ENCODE measurements at places on chromosomes 1 and 21. TPM values are rescaled to one million over a fixed set of nuclear protein-coding genes. Genes with fewer than 3 reads are reported as not detected.

The SYNC gene
- total RNA-seq: 0.49 TPM

The IL19 gene
- not detected for total RNA-seq

The SPOCD1 gene
- 1.5 TPM for total RNA-seq

The S100A7A gene
- not detected for total RNA-seq

The HRNR gene
- not detected for total RNA-seq

DNA sequence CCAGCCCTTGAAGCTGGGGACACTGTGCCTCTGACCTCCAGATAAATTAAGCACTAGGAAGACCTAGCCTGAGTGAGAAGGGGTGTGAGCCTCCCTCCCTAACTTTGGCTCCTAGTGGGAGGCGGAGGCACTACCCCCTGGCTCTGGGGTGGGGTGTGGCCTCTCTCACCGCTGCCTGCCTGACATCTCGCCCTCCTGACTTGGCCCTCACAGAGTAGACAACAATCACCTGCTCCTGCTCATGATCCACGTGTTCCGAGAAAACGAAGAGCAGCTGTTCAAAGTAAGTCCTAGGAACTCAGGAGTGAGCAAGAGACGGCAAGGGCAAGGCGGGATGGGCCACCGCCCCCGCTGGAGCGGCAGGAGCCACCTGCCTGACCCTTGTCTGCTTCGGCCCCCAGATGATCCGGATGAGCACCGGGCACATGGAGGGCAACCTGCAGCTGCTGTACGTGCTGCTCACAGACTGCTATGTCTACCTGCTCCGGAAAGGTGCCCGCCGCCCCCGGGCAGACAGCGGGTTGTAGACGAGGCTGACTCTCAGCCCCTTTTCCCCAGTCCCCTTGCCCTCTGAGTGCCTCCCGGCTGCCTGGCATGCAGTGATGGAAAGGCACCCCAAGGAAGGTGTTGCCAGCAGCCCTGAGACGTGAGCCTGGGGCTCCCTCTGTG is 8.1 kb upstream of the SLC25A34 start:
- peaks cover 8% of the 10 kb centered on the region for H3K27me3 ChIP-seq
- H3K27ac ChIP-seq: no peak overlapping the region
- DNase-seq: no peak
- H3K4me1 ChIP-seq: no peaks in the 10 kb centered on the region
- H3K36me3 ChIP-seq: peaks cover 30% of the 10 kb centered on the region

GRCh38 chr1:68919075-68919474 is 422.2 kb upstream of the DEPDC1 start:
- no peaks in the 10 kb centered on the region for H3K27me3 ChIP-seq
- H3K27ac ChIP-seq: no peak overlapping the region
- no peak overlapping the region for H3K4me3 ChIP-seq
- DNase-seq: no peak
- no peaks in the 10 kb centered on the region for H3K36me3 ChIP-seq

- H3K4me3 ChIP-seq: no peak overlapping the region
- H3K27ac ChIP-seq: no peak overlapping the region
- H3K4me1 ChIP-seq: no peaks in the 10 kb centered on the region
Measured at GRCh38 chr1:183063349-183063748, 40.1 kb downstream of the LAMC1 start.

GRCh38 chr1:71780681-71781080 is 501.7 kb downstream of the NEGR1 start:
- no peaks in the 10 kb centered on the region for H3K4me1 ChIP-seq
- no peak overlapping the region for H3K4me3 ChIP-seq
- H3K27me3 ChIP-seq: no peaks in the 10 kb centered on the region
- H3K36me3 ChIP-seq: no peaks in the 10 kb centered on the region

- H3K4me1 ChIP-seq: no peaks in the 10 kb centered on the region
- no peaks in the 10 kb centered on the region for H3K36me3 ChIP-seq
- DNase-seq: no peak
- H3K27ac ChIP-seq: no peak overlapping the region
- H3K4me3 ChIP-seq: no peak overlapping the region
- H3K27me3 ChIP-seq: no peaks in the 10 kb centered on the region
Measured at GRCh38 chr1:48261881-48262400, 39.4 kb downstream of the SLC5A9 start.

- peaks cover 9% of the 10 kb centered on the region for H3K36me3 ChIP-seq
- H3K27ac ChIP-seq: peak overlapping the region; percentile 72
- peaks cover 67% of the 10 kb centered on the region for H3K4me1 ChIP-seq
- peak overlapping the region; percentile 37 for H3K4me3 ChIP-seq
- H3K27me3 ChIP-seq: peaks cover 12% of the 10 kb centered on the region
- no peak for DNase-seq
Measured at GRCh38 chr1:27570356-27570755, 33.6 kb downstream of the AHDC1 start.

GRCh38 chr1:236064674-236065508 is at the start of gene NID1:
Gene NID1, minus strand, starts transcription at chr1:236065090. Its CDS starts 11 bp downstream, at chr1:236065079.
- H3K4me3 ChIP-seq: peak within 1 kb of the TSS; percentile 88
- peak; percentile 72 for DNase-seq
- H3K27me3 ChIP-seq: peaks cover 9% of the 10 kb centered on the region
- H3K4me1 ChIP-seq: peaks cover 16% of the 10 kb centered on the region

GRCh38 chr1:232998646-232999045 is 48.2 kb downstream of the NTPCR start:
- DNase-seq: no peak
- no peaks in the 10 kb centered on the region for H3K27me3 ChIP-seq
- no peaks in the 10 kb centered on the region for H3K4me1 ChIP-seq
- H3K36me3 ChIP-seq: peaks cover 40% of the 10 kb centered on the region
- H3K27ac ChIP-seq: no peak overlapping the region

DNA sequence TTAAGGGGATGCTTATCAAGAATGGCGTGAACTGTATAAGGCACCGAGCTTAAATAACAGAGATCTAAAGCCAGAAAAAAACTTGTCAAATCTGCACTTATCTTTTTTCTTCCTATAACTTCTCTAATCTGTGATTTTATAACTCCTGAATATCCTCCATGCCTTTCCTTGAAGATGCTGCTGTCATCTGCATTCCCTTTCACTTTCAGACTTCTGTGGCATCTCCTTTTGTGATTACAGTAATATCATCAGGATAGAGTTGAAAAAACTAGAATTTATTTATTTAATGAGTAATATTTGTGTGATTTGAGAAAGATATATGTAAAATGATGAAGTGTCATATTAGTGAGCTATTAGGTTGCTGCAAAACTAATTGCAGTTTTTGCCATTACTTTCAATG is 357.8 kb upstream of the PTBP2 start:
- H3K4me1 ChIP-seq: peaks cover 4% of the 10 kb centered on the region
- H3K27me3 ChIP-seq: peaks cover 7% of the 10 kb centered on the region
- H3K27ac ChIP-seq: no peak overlapping the region

DNA sequence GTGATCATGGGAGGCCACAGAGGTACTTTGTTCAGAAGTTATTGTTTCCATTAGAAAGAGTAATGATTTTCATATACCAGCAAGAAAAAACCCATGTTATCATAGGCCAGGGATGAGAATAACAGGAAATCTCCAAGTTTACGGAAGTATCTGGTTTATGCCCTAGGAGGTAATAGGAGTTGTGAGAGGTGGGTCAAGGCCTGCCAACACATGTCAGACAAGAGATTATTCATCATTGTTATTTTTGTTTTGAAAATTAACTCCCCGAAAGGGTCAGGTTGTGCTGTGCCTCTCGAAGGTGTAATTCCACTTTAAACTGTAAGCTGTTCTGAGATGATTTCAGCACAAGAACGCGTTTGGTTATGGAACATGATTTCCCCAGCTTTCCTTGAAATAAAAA is 218.4 kb downstream of the CAMTA1 start:
- H3K36me3 ChIP-seq: no peaks in the 10 kb centered on the region
- no peak overlapping the region for H3K27ac ChIP-seq
- DNase-seq: no peak
- no peaks in the 10 kb centered on the region for H3K4me1 ChIP-seq

- peak; percentile 40 for DNase-seq
- peaks cover 35% of the 10 kb centered on the region for H3K4me1 ChIP-seq
- H3K27ac ChIP-seq: no peak overlapping the region
- no peaks in the 10 kb centered on the region for H3K36me3 ChIP-seq
- peaks cover 17% of the 10 kb centered on the region for H3K27me3 ChIP-seq
Measured at GRCh38 chr1:1778663-1779319, 521 bp upstream of the NADK start.

- peaks cover 4% of the 10 kb centered on the region for H3K27me3 ChIP-seq
- H3K36me3 ChIP-seq: peaks cover 3% of the 10 kb centered on the region
- DNase-seq: no peak
- H3K27ac ChIP-seq: no peak overlapping the region
Measured at GRCh38 chr1:224828691-224829090, 100.8 kb upstream of the DNAH14 start.

DNA sequence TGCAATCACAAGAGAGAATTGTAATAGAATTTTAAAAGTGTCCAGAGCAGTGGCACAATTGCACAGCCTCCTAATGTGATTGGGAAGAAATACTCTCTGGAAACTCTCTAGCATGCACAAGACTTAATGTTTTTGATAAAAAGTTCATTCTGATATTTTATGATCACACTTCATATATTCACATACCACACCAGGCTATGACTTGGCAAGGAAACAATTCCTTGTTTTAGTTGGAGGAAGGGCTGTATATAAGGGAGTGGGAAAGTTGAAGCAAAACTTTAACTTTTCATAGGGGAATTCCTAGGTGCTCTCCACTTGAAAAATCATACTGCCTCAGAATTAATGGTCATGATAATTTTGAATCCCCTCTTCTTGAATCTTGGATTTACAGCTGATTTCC is 61.5 kb upstream of the ASB17 start:
- H3K4me3 ChIP-seq: no peak overlapping the region
- H3K36me3 ChIP-seq: no peaks in the 10 kb centered on the region
- H3K27me3 ChIP-seq: no peaks in the 10 kb centered on the region
- H3K27ac ChIP-seq: no peak overlapping the region

- peaks cover 7% of the 10 kb centered on the region for H3K4me1 ChIP-seq
- no peak for DNase-seq
- no peaks in the 10 kb centered on the region for H3K36me3 ChIP-seq
Measured at GRCh38 chr1:184114818-184115398, 63.4 kb downstream of the TSEN15 start.

DNA sequence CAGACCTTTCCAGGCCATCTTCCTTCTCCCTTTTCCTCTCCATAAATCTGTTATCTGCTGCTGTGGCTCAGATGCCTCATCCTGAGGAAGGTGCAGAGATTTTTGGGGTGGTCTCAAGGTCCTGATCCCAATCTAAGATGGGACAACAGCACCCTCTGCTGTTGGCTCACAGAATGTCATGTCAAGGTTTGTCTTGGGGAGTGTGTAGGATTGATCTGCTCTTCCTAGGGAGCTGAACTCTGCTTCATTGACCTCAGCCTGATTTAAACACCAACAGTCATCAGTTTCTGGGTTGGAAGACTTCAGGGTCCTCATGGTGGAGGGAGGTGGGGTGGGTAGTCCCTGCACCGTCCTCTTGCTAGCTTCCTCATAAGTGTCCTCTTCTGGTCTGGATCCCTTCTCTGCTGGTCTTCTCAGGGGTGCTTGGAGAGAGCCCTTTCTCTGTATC is 62.8 kb upstream of the LAX1 start:
- DNase-seq: peak; percentile 68
- H3K4me3 ChIP-seq: no peak overlapping the region
- H3K27ac ChIP-seq: no peak overlapping the region
- H3K27me3 ChIP-seq: peaks cover 6% of the 10 kb centered on the region
- H3K4me1 ChIP-seq: peaks cover 12% of the 10 kb centered on the region
- peaks cover 66% of the 10 kb centered on the region for H3K36me3 ChIP-seq

GRCh38 chr1:156114919-156115513 is 505 bp downstream of the LMNA start:
- no peaks in the 10 kb centered on the region for H3K36me3 ChIP-seq
- no peak for DNase-seq
- H3K27ac ChIP-seq: peak overlapping the region; percentile 21
- peaks cover 16% of the 10 kb centered on the region for H3K27me3 ChIP-seq

GRCh38 chr21:25254491-25255174 is 352.6 kb downstream of the MRPL39 start:
- peaks cover 7% of the 10 kb centered on the region for H3K4me1 ChIP-seq
- no peaks in the 10 kb centered on the region for H3K36me3 ChIP-seq
- no peak overlapping the region for H3K4me3 ChIP-seq
- DNase-seq: no peak
- H3K27me3 ChIP-seq: no peaks in the 10 kb centered on the region

DNA sequence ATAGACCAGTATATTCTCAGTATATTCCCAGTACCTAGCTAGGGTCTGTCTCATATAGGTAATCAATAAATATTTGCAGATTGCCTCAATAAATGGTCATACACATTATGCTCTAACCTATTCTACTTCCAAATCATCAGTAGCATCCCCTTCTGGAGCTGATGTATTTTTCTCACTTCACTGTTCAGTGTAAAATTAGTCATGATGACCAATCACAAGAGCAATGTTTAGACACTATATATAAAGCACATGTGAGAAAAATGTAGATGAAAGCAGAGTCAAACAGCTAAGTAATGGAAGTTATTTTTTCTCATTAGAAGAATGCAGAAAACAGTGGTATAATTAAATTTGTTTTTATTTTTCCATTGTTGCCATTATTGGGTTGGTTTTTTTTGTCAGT is 34.7 kb downstream of the EPRS1 start:
- H3K4me1 ChIP-seq: no peaks in the 10 kb centered on the region
- no peak for DNase-seq
- H3K27me3 ChIP-seq: no peaks in the 10 kb centered on the region
- H3K27ac ChIP-seq: no peak overlapping the region

DNA sequence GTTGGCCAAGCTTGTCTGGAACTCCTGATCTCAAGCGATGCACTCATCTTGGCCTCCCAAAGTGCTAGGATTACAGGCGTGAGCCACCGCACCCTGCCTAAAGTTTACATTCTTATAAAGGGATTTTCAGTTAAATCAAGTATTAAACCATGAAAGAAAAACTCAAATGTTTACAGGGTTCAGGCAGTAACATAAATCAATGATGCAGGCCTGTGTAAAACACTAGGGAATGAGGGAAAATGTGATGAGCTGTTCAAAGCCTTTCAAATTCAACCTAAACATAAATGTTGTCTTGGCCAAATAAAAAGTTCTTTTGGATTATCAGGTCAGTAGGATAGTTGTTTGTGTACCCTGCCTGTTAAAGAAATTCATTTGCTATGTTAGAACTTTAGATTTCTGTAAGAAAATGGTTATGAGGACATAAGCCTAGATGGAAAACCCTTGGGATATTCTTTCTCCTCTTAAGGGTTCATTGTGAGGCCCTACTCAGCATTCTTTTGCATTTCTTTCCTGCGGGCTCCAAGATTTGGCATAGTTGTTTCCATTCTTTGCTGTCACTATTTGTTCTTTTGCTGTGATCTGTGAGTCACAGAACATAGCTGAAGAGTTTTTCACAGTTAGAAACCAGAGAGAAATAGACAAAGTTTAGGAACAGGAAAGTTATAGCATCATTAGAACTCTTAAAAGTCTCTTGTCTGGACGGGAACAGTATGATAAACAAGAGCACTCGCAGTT is 8.9 kb upstream of the ZRANB2 start:
- H3K36me3 ChIP-seq: no peaks in the 10 kb centered on the region
- DNase-seq: no peak
- no peak overlapping the region for H3K27ac ChIP-seq

- peak overlapping the region; percentile 88 for H3K27ac ChIP-seq
- H3K27me3 ChIP-seq: peaks cover 28% of the 10 kb centered on the region
- peaks cover 48% of the 10 kb centered on the region for H3K36me3 ChIP-seq
- peak overlapping the region; percentile 82 for H3K4me3 ChIP-seq
- DNase-seq: no peak
Measured at GRCh38 chr1:160204526-160205241, 500 bp upstream of the PEA15 start.

All from endothelial cell (in vitro differentiated cells).